ENCODE measurements at places on chromosomes 4 and X. TPM values are rescaled to one million over a fixed set of nuclear protein-coding genes. Genes with fewer than 3 reads are reported as not detected.

DNA sequence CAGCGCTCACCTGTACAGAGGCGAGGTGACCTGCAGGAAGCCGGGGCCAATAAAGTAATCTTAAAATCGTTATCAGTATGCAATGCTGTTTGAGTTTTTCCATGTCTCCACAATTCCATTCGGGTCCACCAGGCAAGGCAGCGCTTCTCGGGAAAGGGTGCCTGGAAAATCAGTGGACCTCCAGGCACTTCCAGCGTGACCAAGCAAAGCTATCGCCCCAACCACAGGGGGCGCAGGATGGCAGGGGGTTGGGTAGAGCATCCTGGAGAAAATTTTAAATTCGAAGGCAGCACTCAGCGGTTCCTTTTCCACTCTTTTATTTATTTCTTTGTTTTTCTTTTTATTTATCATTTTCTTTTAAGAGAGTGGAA is 5.4 kb upstream of the SOX3 start:
- DNase-seq: no peak

The MUC7 gene
- total RNA-seq: not detected

The GPC4 gene
- total RNA-seq: 33.1 TPM

DNA sequence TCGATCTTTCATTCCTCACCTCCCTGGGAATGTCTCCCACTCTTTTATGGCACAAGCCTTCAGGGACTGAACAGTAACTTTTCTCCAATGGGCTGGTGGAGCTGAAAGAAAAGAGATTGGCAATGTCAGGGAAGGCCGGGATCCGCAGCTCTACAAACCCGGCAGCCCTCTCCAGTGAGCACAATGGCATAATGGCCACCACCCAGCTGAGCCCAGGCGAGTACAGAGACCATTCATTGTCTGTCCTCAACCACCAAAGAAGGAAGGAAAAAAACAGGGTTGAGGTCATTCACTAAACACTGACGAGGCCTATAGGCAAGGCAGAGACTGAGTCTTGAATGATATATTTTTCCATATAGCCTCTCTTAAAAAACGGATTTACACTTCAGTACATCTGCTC is 3.6 kb downstream of the GEMIN8 start:
- DNase-seq: no peak

The RPS6KA6 gene
- 5.0 TPM for total RNA-seq

GRCh38 chr4:30538794-30539193 is 181.4 kb upstream of the PCDH7 start:
- no peak for DNase-seq

The SSX2 gene
- total RNA-seq: not detected

The VEGFC gene
- 5.0 TPM for total RNA-seq

DNA sequence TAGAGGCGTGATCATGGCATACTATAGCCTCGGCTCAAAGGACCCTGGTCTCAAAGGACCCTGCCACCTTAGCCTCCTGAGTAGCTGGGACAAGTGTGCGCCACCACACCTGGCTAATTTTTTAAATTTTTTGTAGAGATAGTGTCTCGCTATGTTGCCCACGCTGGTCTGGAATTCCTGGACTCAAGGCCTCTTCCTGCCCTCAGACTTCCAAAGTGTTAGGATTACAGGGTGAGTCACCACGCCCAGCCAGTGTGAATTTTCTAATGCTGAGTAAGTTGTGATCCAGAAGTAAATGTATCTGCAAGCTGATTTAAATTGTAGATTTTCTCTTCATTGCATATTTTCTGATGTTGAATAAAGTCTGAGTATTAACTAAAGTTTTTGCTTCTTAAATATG is 2.6 kb upstream of the ZNF674 start:
- peak; percentile 49 for DNase-seq

DNA sequence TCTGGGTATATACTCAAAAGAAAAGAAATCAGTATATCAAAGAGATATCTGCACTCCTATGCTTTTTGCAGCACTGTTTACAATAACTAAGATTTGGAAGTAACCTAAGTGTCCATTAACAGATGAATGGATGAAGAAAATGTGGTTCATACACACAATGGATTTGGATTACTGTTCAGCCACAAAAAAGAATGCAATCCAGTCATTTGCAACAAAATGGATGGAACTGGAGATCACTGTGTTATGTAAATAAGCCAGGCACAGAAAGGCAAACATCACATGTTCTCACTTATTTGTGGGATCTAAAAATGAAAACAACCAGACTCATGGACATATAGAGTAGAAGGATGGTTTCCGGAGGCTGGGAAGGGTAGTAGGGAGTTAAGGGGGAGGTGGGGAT is 17.6 kb upstream of the NXT2 start:
- DNase-seq: no peak

DNA sequence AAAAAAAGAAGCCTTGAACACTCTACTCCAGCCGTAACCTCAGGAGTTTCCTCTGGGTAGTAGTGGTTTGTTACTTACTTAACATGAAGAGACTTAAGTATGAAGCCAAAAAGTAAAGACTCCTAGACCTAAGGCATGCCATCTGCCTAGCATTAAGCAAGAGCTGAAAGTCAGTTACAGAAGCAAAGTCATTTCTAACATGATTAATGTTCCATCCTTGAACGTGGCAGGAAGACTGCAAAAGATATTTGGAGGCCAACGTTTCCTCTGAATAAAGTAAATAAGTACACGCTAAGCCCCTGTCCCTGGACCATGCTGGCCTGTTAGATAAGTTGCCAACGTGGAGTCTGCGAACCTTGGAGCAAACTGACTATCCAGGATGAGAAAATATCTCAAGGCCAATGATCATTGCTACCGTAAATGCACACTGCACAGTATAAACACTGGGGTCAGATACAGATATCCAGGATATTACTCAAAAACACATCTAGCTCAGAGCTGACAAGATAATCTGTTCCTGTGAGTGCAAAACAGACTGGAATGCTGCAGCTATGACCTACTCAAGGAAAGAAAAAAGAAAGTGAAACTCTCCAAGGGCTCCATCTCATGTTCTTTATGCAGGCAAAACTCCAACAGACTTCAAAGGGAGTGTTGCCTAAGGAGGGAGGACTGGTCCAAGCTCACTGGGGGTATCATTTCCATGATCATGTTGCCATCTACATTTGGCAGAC is 255.8 kb downstream of the COL25A1 start:
- no peak for DNase-seq

DNA sequence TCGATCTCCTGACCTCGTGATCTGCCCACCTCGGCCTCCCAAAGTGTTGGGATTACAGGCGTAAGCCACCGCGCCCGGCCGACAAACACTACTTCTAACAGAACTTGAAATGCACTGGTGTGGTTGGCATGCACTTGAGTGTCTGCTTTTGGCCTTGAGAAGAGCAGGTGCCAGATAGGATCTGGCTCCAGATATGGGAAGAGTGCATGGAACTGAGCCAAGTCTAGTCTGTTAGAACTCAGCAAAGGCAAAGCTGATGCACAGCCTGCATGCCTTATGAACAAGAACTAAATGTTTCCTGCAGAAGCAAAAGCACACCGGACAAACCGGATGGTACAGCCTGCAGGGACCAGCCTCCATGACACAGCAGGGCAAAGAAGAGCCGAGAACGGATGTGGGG is 35.1 kb upstream of the TBL1X start:
- DNase-seq: no peak

DNA sequence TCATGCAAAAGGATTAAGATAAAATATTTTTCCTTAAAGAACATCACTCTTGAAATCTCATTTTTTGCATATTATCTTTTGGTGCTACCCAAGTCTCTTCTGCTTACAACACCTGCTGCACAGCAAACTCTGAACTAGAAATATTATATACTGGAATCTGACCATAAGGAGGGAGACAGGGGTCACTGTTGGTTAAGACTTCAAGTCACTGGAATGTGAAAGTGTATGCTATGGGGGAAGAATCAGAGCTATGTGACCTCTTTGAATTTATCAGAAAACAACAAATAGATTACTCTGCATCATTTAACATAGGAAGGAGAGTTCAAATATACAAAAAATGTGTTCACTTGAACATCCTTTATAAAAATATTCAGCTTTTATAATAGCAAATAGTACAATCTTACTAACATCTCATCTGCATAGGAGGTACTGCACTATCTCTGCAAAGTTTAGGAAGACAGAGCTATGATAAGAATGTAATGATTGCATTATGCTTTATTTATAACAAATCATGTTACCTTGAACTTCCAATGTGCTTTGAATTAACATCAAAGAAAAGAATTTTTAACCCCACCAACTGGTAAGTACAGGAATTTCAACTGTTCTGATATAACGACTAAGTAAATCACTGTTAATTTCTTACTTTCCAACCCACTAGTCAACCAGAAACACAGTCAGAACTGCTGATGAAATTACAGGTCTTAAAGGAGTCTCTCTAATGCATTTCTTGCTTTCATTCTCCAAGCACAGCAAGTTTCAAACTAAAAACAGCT is 69.8 kb downstream of the ZNF827 start:
- DNase-seq: no peak

The MAGEC3 gene
- total RNA-seq: not detected

DNA sequence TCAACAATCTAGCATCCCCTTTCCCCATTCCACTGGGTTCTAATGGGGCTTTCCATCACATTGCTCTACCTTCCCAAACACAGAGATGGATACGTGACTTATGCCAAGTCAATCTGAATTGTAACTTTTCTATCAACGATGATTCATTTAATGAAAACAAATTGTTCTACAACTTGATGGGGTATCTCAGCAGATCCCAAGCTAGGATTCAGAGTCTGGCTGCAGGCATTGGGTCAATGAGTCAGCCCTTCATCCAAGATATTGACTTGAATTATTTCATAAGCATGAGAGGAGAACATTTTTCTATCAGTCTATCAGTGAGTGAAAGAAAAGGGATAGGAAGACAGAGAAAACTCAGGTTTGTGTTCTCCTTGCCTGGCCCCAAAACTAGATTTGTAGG is 15.0 kb upstream of the HPGDS start:
- no peak for DNase-seq

- no peak for DNase-seq
These were observed 360.7 kb downstream of the PCDH7 start for GRCh38 chr4:31080887-31081286.

DNA sequence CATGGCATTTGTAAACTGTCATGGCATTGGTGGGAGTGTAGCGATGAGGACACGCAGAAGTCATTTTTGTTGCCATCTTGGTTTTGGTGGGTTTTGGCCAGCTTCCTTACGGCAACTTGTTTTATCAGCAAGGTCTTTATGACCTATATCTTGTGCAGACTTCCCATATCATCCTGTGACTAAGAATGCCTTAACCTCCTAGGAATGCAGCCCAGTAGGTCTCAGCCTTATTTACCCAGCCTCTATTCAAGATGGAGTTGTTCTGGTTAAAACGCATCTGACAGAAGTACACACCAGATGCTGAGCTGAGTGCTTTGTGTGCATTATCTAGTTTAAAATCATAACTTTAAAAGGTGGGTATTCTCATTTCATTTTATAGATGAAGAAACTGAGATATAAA is 268.8 kb upstream of the GALNT7 start:
- DNase-seq: no peak

DNA sequence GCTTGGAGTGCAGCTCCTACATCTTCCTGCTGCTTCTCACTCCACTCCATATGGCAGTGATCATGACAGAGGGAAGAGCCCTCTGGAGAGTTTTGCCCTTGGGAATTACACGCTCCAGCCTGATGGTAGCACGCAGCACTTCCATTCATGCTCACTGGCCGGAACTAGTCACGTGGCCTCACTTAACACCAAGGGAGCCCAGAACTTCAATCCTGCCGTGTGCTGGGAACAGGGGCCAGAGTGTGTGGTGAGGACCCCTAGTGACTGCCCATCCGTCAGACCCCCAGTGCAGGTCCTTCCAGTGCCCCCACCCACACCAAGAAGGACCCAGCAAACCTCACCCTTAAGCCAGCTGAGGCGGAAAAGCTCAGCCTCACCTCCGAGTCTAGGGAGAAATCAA is 230.7 kb downstream of the EVC2 start:
- DNase-seq: no peak

- no peak for DNase-seq
These were observed 94.5 kb upstream of the MXRA5 start for GRCh38 chrX:3440981-3441380.

The APELA gene
- not detected for total RNA-seq

GRCh38 chr4:56460085-56460484 is 7.3 kb upstream of the SRP72 start:
- DNase-seq: no peak

All from kidney epithelial cell (primary cell).